ENCODE measurements at places on chromosomes 5 and 9. TPM values are rescaled to one million over a fixed set of nuclear protein-coding genes. Genes with fewer than 3 reads are reported as not detected.

DNA sequence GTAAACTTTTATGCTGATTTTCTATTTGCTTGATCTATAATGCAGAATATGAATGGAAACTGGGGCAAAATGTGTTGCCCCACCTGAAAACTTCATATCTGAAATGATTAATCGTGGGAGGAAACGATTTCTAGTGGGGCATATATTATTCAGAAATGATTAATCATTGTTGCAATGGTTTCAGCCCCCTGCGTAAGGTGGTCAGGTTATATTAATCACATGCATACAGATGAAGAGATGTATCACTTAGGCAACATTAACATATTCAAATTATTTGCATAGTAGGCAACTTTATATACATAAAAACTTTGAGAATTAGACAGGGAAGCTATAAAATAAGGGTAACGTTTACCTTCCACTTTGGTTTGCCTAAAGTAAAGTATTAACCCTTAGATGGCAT lies 49.8 kb downstream of the LSM11 start:
- no peak for DNase-seq

DNA sequence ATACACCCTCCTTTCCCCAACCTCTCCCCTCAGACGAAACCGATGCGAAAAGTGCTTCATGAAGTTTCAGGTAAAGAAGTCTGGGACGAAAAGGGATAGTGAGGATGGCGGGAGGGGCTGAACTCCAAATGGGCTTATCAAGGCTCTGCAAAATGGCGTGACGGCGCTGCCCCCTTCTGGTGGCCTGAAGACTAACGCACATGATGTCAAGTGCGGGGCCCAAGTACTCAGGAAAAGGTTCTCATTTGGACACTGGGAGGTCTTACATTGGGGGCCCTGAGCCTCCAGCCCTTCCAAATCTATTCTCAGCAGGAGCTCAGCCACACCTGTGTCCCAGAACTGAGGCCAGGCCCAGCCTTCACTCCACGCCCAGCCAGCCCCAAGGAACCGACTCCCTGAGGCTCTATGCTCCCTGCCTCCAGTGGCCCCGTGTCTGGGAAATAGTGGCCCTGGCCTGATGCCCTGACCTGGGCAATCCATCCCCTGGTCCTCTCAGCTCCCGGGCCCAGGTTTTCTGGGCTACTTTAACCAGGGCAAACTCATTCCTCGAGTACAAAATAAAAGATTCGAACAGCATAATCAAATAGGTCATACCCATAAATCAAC lies 119.9 kb downstream of the KCNIP1 start:
- peak; percentile 70 for DNase-seq

- DNase-seq: no peak
Observed at GRCh38 chr5:71922584-71923106, 184.6 kb upstream of the MAP1B start.

The RMI1 gene
- total RNA-seq: 3.9 TPM

Data from sigmoid colon (tissue), 7 donors.